ENCODE measurements at places on chromosomes 1 and 21. TPM values are rescaled to one million over a fixed set of nuclear protein-coding genes. Genes with fewer than 3 reads are reported as not detected.

FYB2 gene
- total RNA-seq = not detected

LYPLA2 gene
- total RNA-seq = 107 TPM

CCDC181 gene
- 0.09 TPM for total RNA-seq

TSTD1 gene
- total RNA-seq = 22.9 TPM

CD48 gene
- total RNA-seq = not detected

DNAH14 gene
- 2.2 TPM for total RNA-seq

NR5A2 gene
- 35.0 TPM for total RNA-seq

MARK1 gene
- 1.7 TPM for total RNA-seq

LENEP gene
- 0.18 TPM for total RNA-seq

SEMA6C gene
- total RNA-seq = 8.9 TPM

TRIM58 gene
- total RNA-seq = under 0.01 TPM

ATP1A4 gene
- total RNA-seq = not detected

RER1 gene
- 69.5 TPM for total RNA-seq

TDRD5 gene
- total RNA-seq = not detected

DNAJC28 gene
- 0.94 TPM for total RNA-seq

RHBDL2 gene
- total RNA-seq = 0.09 TPM

TEKT2 gene
- not detected for total RNA-seq

PIK3C2B gene
- 25.1 TPM for total RNA-seq

MAP7D1 gene
- total RNA-seq = 95.7 TPM

ZNF669 gene
- total RNA-seq = 9.0 TPM

FMN2 gene
- total RNA-seq = not detected

MROH9 gene
- not detected for total RNA-seq

KCNQ4 gene
- total RNA-seq = not detected

EDN2 gene
- total RNA-seq = 0.09 TPM

STX12 gene
- 121 TPM for total RNA-seq

PIK3CD gene
- 3.6 TPM for total RNA-seq

NECTIN4 gene
- 0.19 TPM for total RNA-seq

SPSB1 gene
- 21.3 TPM for total RNA-seq

SLC9C2 gene
- 2.0 TPM for total RNA-seq

MNDA gene
- not detected for total RNA-seq

TMCC2 gene
- total RNA-seq = 2.0 TPM

TARDBP gene
- total RNA-seq = 101 TPM

ESPN gene
- 0.45 TPM for total RNA-seq

AMPD1 gene
- total RNA-seq = not detected

SESN2 gene
- 9.8 TPM for total RNA-seq

FOXO6 gene
- 0.18 TPM for total RNA-seq

SPRR2A gene
- total RNA-seq = not detected

OR2L5 gene
- total RNA-seq = not detected

FMO5 gene
- total RNA-seq = 0.45 TPM

KCNK2 gene
- under 0.01 TPM for total RNA-seq

ANKRD35 gene
- total RNA-seq = 0.81 TPM

MAB21L3 gene
- total RNA-seq = not detected

GUCA2A gene
- not detected for total RNA-seq

EXO1 gene
- total RNA-seq = 10.6 TPM

TRAF3IP3 gene
- total RNA-seq = not detected

NPHP4 gene
- total RNA-seq = 7.8 TPM

ADAMTS5 gene
- under 0.01 TPM for total RNA-seq

OR2L13 gene
- total RNA-seq = not detected

SPRR1B gene
- not detected for total RNA-seq

RIPK4 gene
- total RNA-seq = 10.0 TPM

C8B gene
- not detected for total RNA-seq
